ENCODE measurements at places on chromosomes 1 and 21. TPM values are rescaled to one million over a fixed set of nuclear protein-coding genes. Genes with fewer than 3 reads are reported as not detected.

Gene KCNK2
- 145 TPM for total RNA-seq

Gene WDR47
- 17.9 TPM for total RNA-seq

Gene CTSE
- not detected for total RNA-seq

Gene RORC
- not detected for total RNA-seq

Gene LCE1E
- not detected for total RNA-seq

- DNase-seq: no peak
- no peaks in the 10 kb centered on the region for H3K27me3 ChIP-seq
- H3K4me1 ChIP-seq: peaks cover 25% of the 10 kb centered on the region
- H3K27ac ChIP-seq: no peak overlapping the region
These were observed 6.4 kb upstream of the CPT2 start for GRCh38 chr1:53190210-53190611.

- H3K27me3 ChIP-seq: no peaks in the 10 kb centered on the region
- peaks cover 21% of the 10 kb centered on the region for H3K4me1 ChIP-seq
- H3K36me3 ChIP-seq: peaks cover 19% of the 10 kb centered on the region
- H3K27ac ChIP-seq: peak overlapping the region; percentile 77
These were observed 33.5 kb downstream of the EPHA2 start for GRCh38 chr1:16122350-16122881.

DNA sequence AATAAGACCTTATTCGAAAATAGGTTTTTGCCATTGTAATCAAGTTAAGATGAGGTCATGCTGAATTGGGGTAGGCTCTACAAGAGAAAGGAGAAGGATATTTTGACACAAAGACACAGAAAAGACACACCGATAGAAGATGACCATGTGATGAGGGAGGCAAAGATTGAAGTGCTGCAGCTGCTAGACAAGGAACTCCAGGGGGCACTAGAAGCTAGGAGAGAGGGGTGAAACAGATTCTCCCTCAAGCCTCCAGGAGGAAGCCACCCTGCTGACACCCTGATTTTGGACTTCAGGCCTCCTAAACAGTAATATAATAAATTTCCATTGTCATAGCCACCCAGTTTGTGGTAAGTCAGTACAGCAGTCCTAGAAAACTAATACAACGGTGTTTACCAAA lies 506.8 kb upstream of the CAMK1G start:
- no peaks in the 10 kb centered on the region for H3K27me3 ChIP-seq
- no peaks in the 10 kb centered on the region for H3K36me3 ChIP-seq
- peak; percentile 38 for DNase-seq

DNA sequence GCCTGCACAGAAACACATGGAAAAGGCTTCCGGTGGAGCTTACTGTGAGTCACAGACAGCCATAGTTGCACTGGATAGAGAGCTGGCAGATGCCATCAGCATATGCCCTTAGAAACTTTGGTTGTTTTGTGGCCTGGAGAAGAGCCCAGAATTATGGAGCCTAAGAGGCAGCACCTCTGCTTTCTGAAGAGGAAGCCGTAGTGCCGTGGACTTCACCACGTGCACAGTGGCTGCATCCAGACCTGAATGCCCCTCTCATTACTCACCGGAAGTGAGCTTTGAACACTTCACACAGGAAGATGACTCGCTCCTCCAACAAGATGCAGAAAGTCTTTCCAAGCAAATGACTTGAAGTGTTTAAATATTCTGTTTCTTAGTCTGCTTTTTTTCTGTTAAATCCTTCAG lies 28.4 kb downstream of the JUN start:
- peak overlapping the region; percentile 25 for H3K4me3 ChIP-seq
- no peaks in the 10 kb centered on the region for H3K27me3 ChIP-seq
- peak; percentile 99 for DNase-seq
- H3K27ac ChIP-seq: peak overlapping the region; percentile 83
- H3K4me1 ChIP-seq: peaks cover 46% of the 10 kb centered on the region
- no peaks in the 10 kb centered on the region for H3K36me3 ChIP-seq

DNA sequence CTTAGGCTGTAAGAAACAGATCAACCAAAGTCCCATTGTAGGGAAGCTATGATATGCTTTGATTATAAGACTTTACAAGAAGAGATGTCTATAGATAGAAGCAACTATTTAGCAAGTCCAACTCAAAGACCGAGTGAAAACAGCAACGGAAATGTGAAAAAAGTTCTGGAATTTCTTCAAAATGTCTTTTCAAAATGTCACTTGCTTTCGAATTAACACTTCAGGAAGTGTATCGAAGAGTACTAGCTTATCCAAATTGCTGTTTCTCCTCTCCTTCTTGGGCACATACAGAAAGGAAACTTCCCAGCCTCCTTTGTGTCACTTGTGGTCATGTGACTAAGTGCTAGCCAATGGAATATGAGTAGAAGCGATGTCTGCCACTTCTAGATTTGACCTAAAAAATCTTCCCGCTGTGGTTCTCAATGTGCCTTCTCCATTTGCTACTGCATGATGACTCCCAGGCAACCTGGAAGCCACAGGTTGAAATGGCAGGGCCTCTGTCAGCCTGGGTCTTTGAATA lies 89.9 kb downstream of the TSEN15 start:
- no peak overlapping the region for H3K4me3 ChIP-seq
- no peaks in the 10 kb centered on the region for H3K36me3 ChIP-seq
- no peak overlapping the region for H3K27ac ChIP-seq
- no peaks in the 10 kb centered on the region for H3K4me1 ChIP-seq
- no peaks in the 10 kb centered on the region for H3K27me3 ChIP-seq
- DNase-seq: no peak

- H3K36me3 ChIP-seq: no peaks in the 10 kb centered on the region
- H3K27ac ChIP-seq: no peak overlapping the region
- H3K4me3 ChIP-seq: no peak overlapping the region
- no peaks in the 10 kb centered on the region for H3K4me1 ChIP-seq
- H3K27me3 ChIP-seq: no peaks in the 10 kb centered on the region
- DNase-seq: no peak
These were observed 47.7 kb upstream of the RPL11 start for GRCh38 chr1:23643736-23644554.

DNA sequence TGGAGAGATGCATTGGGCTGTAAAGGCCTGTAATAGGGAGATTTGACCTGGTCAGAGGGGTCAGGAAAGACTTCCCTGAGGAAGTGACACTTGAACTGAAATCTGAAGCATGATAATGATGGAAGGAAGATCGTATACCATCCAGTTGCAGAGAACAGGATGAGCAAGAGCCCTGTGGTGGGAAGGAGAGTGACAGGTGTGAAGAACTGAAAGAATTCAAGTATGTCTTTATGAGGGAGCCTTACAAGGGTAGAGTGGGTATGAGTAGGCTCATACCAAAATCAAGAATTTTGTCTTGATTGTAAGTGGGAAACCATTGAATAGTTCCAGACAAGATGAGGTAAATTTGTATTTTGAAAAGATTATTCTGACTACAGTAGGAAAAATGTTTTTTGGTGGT lies 129.4 kb downstream of the RASAL2 start:
- peaks cover 8% of the 10 kb centered on the region for H3K4me1 ChIP-seq
- H3K4me3 ChIP-seq: no peak overlapping the region
- DNase-seq: no peak
- no peaks in the 10 kb centered on the region for H3K36me3 ChIP-seq
- no peak overlapping the region for H3K27ac ChIP-seq

Measured in GM23248 (cell line).